ENCODE measurements at places on chromosomes 2 and 18.

GRCh38 chr2:46246790-46247189 lies 50.4 kb upstream of the EPAS1 start:
- no peak for DNase-seq

- DNase-seq: peak; percentile 62
Observed at GRCh38 chr2:216692636-216693413, 2.5 kb downstream of the IGFBP5 start.

- DNase-seq: no peak
Observed at GRCh38 chr2:201654616-201655384, 11.5 kb upstream of the TMEM237 start.

- no peak for DNase-seq
Observed at GRCh38 chr2:157596992-157597681, 31.5 kb downstream of the ACVR1C start.

DNA sequence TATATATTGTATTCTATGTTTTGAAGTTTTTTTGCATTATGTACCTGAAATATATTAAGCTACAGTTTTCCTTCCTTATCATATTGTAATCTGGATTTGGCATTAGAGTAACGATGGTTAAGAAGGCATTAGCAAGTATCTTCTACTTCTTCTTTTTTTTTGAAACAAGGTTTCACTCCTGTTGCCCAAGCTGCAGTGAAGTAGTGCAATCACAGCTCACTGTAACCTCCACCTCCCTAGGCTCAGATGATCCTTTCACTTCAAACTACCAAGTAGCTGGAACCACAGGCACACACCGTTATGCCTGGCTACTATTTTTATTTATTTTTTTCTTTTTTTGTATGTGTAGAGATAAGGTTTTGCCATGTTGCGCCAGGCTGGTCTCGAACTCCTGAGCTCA lies 201.1 kb downstream of the ZNF804A start:
- no peak for DNase-seq

GRCh38 chr2:191637182-191638078 lies 40.5 kb upstream of the NABP1 start:
- peak; percentile 25 for DNase-seq

- DNase-seq: no peak
Observed at GRCh38 chr18:59921384-59921891, 21.6 kb downstream of the PMAIP1 start.

- DNase-seq: no peak
Observed at GRCh38 chr18:42925036-42925435, 190.4 kb downstream of the RIT2 start.

GRCh38 chr2:190563109-190563508 lies 28.6 kb upstream of the NEMP2 start:
- DNase-seq: peak; percentile 31

Data from K562 (cell line).